SIG-M5 (cell line): ENCODE measurements at places on chromosomes 6 and 20.

GRCh38 chr20:2694519-2694918 lies 1.9 kb downstream of the EBF4 start:
- DNase-seq = no peak

- no peak for DNase-seq
Measured at GRCh38 chr20:20827992-20828597, 115.7 kb upstream of the RALGAPA2 start.

DNA sequence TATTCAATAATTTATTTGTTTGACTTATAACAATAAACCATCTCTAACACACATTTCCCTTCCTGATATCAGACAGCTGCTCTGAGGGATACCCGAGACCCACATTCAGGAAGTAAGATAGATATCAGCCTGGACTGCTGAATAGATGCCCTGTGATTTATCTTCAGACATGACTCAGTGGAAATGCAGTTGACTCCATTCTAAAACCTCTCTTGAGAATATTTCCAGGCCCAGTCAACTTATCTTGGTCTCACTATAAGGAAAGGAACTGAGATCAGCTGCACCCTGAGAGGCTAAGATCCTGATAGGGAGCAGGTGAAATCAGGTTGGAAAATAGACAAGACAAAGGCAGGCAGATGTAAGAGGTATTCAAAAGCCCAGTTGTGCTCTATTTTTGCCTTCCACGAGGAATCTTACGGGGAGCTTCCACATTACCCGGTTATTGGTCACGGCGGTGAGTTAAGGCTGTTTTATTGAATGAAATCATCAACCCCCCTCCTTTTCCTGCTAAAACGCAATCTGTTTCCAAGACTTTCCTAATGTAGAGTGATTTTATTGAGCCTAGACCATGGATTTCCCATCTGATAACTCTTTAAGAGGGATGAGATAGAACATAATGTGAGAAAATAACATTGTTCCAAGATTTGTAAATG lies 25.5 kb downstream of the C6orf15 start:
- no peak for DNase-seq

DNA sequence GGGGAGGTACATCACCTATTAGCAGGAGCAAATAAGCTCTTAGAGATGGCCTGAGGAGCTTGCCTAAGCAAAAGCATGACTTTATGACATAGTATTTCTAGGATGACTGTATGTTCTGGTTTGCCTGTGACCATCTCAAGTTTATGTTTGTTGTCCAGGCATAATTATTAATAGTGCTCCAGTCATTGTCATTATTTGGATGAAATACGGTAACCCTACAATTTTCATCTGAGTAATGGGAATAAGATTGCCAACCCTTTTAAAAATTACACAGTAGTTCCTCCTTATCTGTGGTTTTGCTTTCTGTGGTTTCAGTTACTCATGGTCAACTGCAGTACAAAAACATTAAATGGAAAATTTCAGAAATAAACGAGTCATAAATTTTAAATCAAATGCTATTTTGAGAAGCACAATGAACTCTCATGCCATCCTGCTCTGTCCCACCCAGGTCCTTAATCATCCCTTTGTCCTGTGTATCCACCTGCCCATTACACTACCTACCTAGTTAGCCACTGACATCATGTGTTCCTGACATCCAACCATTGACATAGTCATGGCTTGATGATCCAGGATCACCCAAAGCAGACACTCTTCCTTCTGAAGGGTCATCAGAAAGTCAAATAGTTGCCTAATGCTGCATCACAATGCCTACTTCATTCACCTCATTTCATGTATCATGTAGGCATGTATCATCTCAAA lies 27.0 kb upstream of the TFB1M start:
- DNase-seq = no peak

DNA sequence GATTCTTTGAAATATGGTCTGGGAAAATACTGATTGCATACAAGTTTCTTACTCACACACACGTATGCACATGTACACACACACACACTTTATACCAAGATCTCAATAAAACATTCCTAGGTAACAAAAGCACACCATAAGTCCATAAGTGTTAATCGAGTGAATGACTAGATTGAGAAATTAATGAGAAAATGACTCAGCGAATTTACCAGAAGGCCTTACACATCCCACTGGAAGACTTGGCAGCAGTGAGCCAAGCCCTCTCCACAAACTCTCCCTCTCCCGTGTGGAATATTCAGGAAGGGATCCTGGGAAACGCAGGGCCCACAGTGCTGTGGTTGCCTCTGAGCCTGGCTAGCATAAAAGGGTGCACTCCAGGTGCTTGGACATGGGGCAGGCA lies 227.2 kb downstream of the LY86 start:
- DNase-seq = no peak

DNA sequence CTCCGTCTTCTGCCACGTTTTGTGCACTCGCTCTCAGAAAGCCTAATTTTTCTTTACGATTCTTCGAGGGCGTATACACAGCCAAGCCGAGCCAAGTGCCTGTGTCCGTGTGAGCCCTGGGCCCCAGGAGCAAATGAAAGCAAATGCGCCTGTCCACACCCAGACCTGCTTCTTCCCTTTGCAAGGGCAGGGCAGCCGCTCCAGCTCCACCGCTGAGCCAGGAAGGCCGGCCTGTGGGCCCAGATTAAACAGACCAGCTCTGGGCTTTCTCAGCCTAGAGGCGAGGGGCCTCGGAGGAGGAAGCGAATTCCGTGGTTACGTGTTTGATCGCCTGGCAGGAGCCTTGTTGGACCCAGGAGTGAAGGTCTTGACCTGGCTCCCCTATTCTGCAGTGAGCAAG lies 184.6 kb downstream of the SMOC2 start:
- no peak for DNase-seq

GRCh38 chr6:29679962-29680361 lies 990 bp downstream of the ZFP57 start:
- no peak for DNase-seq

DNA sequence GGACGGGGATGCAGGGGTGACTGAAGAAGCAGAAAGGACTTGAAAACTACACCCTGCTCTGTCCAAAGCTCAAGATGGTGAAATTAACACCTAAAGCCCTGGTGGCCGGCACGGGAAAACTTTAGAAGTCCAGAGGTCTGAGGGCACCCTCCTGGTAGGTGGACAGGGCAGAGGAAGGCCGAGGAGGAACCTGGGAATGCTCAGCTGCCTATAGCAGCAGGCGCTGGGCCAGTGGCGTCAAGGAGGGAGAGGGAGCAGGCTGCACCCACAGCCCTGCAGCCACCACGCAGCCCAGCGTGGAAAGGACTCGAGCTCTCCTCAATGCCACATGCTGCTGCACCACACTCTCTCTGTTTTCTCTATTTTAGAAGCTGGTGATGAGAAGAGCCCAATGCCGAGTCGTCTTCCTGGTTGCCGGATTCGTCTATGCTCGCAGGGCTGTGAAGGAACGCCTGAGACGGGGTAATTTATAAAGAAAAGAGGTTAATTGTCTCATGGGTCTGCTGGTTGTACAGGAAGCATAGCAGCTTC lies 248.3 kb upstream of the AFDN start:
- no peak for DNase-seq
